Nephron progenitor cell (in vitro differentiated cells): ENCODE measurements at places on chromosomes 6 and 20.

DNA sequence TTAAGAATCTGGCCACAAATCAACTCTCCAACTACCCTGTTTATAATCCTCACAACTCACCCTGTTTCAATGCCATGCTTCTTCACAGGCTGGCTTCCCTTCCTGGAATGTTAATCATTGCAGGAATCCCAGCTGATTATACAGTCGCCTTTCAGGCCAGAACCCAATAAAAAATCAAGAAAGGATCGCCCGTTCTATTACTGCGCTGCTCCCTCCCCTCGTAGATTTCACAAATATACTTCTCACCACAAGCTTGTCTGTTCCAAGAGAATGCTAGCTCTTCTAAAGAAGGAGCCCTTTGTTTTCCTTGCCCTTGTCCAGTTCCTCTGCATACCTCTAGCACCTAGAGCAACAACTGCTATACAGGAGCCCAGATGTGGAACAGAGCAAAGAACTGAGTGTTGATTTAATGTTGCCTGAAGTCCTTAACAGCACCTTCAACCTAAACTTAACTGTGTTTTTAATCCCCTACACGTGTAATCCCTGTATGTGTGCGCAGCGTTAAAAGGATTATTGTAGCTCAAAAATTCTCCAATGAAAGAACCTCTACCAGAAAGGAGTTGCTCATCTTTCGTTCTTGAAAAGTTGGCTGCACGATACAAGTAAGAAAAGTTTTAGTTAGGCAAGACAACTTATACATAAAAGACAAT is 988 bp downstream of the ECHDC1 start:
- peak; percentile 15 for DNase-seq

DNA sequence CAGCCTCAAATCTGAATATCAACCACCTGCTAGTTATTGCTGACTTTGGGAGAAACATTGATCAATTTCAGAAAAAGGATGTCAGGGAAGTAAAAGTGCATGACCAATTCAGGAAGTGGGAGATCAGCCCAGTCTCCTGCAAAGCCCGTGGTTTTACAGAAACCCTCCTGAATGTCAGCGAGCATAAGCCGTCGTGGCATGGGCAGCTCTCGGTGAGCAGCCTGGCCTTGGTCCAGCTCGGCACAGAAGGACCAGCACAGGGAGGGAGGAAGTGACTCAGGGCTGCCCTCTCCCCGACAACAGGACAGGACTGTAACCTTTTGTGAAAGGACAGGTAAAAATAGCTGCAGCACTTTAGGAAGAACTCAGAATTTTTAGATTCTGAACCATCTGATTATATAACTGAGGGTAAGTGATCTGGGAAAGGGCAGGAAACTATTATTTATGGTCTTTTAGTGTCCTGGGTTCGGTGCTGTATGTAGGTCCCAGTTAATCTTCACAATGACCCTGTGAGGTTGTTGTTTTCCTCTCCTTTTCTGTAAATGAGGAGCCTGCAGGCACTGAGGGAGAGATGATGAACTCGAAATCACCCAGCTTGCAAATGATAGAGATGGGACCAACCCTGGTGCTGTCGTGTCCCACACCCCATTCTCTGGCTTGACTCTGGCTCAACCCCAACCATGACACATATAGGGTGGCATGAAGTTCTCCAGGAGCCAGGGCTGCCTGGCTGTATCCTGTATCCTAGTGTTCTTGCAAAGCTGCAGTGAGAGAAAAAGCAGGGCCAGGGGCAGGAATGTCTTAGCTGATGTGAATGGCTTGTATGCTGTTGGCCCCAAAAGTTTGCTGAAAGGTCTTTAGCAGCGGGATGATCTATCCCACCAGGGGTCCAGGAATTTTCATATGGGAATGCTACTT is 37.6 kb downstream of the NRN1 start:
- DNase-seq: no peak

- DNase-seq: peak; percentile 34
Measured at GRCh38 chr6:161273274-161273751, 548 bp downstream of the AGPAT4 start.

GRCh38 chr6:162653808-162654207 is 73.8 kb downstream of the PRKN start:
- DNase-seq: no peak

DNA sequence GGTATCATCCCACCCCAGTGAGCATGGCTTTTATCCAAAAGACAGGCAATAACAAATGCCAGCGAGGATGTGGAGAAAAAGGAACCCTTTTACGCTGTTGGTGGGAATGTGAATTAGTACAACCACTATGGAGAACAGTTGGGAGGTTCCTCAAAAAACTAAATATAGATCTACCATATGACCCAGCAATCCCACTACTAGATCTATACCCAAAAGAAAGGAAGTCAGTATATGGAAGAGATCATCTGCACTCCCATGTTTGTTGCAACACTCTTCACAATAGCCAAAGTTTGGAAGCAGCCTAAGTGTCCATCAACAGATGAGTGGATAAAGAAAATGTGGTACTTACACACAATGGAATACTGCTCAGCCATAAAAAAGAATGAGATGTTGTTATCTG is 5.9 kb upstream of the KIAA1755 start:
- DNase-seq: no peak

GRCh38 chr6:82702574-82702973 is 339.0 kb downstream of the TPBG start:
- no peak for DNase-seq

- no peak for DNase-seq
Measured at GRCh38 chr20:36871640-36872570, 4.0 kb upstream of the TLDC2 start.
